Activated gamma-delta T cell treated with anti-CD3 and anti-CD28 coated beads, Interleukin-2, amount 50 U/mL, for 16 hours (primary cell): ENCODE measurements at places on chromosomes 6 and 20.

- no peak for DNase-seq
These were observed 122.7 kb downstream of the GFRAL start for GRCh38 chr6:55450005-55450404.

GRCh38 chr20:53448875-53449274, 144.8 kb downstream of the ZNF217 start:
- no peak for DNase-seq

- no peak for DNase-seq
These were observed 745 bp upstream of the AGPAT1 start for GRCh38 chr6:32176476-32177182.

DNA sequence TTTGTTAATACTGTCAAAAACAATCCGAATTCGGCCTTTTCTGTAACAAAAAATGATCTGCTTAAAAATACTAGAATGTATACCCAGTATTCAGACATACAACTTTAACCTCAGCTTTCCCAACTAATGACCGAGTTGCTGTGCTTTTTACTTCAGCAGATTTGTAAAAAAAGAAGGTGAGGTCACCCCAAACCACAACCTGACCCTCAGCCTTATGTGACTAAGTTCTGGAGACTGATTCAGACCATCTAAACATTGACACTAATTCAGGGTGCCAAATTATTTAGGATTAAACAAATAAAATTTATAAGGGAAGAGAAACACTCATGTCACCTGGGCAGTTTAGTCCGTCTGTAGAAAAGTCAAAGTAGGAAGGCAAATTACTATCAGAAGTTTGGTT, 7.7 kb downstream of the CCN6 start:
- no peak for DNase-seq

GRCh38 chr6:144140867-144141266, 9.4 kb upstream of the STX11 start:
- no peak for DNase-seq

DNA sequence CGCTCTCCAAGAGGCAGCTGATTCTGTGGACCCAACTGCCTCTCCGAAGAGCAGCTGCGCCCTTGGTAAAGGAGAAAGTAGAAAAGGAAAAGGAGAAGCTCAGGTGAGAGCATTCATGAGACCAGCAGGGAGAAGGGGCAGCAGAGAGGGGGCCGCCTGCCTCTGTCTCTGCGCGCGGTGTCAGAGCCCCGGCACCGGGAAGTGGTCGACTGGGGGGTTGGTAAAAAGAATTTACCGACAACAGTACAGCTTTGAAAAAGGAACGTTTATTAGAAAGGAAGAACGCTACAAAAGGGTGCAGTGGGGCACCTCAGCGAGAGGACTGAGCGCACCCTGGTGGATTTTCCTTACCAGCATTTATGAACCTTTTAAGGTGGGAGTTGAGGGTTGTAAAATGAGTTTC, 61.9 kb downstream of the GPR6 start:
- DNase-seq, result peak; percentile 14

DNA sequence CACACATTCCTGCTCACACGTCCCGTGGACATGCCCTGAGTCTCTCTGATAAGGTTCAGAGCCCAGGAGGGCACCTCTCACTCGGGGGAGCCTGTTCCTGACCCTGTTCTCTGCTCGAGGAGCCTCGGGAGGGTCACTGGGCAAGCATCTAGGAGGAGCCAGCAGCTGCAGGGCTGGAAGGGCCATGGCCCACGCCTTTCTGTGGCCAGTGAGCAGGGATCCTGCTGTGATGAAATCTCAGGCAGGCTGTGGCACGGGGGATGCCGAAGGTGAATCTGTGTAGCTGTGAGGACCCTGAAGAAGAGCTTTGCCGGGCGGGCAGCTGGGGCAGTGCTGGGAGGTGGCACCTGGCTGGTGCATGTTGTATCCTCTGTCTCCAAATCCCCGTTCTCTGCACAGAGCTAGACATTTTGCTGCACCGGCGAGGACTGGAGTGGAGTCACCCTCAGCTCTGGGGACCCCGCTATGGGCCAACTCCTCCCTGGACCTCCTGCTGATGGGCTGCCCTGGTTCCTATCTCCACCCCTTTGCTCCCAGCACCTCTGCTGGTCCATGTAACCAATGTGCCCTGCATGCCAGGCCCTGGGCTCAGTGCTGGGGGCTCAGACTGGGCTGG, 7.1 kb upstream of the NPBWR2 start:
- no peak for DNase-seq

DNA sequence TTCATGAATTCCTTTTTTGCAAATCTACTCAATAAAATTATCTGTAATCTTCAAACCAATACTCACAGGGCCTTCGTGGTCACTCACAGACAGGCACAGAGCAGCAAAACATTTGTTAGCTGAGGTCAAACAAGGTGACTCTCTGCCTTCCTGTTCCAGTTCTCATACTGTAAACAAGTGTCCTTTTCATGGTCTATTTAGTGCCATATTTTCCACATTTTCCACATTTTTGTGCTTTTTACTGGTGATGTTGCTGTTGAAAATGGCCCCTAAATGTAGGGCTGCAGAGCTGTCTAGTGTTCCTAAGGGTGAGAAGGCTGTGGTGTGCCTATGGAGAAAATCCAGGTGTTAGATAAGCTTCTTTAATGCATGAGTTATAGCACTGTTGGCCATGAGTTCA, 133.1 kb upstream of the COL21A1 start:
- DNase-seq, result no peak

DNA sequence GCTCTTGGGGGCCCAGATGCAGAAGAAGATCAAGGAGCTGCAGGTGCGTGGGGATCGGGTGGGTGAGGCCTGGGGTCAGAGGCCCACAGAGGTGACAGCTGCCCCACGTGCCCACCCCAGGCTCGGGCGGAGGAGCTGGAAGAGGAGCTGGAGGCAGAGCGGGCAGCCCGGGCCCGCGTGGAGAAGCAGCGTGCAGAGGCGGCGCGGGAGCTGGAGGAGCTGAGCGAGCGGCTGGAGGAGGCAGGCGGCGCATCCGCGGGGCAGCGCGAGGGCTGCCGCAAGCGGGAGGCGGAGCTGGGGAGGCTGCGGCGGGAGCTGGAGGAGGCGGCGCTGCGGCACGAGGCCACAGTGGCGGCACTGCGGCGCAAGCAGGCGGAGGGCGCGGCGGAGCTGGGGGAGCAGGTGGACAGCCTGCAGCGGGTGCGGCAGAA, 41.5 kb downstream of the MYH7B start:
- no peak for DNase-seq

GRCh38 chr6:1825277-1825676, 215.6 kb downstream of the FOXC1 start:
- no peak for DNase-seq

DNA sequence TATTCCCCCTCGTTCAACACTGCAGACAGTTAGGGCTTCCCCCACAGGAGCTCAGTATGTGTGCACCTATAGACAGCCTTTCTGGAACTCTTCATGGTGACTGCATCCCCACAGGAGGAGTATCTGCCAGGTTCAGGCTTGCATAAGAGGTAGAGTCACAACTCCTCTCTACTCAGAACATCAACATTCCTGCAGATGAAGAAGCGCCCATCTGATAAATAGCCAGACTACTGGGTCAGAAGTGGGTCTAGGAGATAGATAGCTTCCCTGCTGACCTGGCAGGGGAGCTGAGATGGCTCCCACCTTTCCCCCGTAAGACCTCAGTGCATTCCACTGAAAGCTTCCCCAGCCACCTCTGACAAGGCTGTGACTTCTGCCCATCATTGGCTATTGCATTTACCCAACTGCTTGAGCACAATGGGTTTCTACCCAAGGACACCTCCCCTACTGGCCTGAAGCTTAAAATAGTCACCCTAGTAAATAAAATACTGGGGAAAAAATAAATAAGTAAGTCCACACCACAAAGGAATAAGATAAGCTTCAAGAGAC, 125.1 kb downstream of the CDK19 start:
- DNase-seq, result no peak

GRCh38 chr6:44216677-44217331, at the start of gene MYMX:
Gene MYMX (plus strand): TSS chr6:44216926. CDS start chr6:44217472, 546 bp downstream.
- no peak for DNase-seq

- no peak for DNase-seq
These were observed 172.1 kb downstream of the PRL start for GRCh38 chr6:22124756-22125155.

DNA sequence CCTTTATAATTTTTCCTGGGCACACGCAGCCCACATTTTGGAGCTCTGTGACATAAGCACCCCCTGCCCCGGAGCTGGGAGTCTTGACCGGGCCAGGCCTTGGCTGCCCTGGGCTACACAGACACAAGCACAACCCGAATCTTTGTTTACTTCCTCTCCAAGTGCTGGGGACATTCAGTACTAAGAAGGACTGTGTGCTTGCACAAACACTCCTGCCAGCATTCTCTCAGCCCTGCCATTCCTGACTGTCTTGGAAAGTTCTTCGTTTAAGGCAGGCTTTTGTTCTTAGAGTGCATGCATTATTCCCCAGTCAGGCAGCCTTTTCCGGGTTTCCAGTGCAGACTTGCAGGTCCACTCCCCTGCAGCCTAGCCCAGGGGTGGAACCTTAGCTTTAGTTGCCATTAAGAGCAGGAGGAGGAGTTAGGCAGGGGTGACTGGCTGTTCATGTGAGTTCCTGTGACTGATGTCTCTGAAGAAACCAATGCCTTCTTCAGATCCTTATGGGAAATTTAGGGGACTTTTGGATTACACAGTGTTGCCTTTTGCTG, 28.6 kb downstream of the FOXO3 start:
- DNase-seq, result no peak

DNA sequence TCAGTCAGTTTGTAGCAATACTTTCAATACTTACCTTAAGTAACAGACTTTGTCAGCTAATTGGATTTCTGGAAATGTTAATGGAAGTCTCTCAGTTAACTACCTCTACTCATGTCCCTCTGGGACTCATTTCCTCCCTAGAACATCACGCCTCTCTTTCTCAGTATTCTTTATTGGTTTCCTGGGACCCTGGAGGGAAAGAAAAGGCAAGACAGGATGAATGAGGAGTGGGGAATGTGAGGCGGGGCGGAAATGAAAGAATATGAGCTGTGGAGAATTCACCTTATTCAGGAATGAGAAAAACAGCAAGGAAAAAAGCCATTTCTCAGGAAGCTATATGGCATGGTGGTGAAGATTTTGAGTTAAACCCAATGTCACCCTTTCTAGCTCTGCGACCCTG, 62.7 kb downstream of the ANKS1A start:
- DNase-seq, result no peak

- DNase-seq, result no peak
These were observed 109.7 kb upstream of the NAA20 start for GRCh38 chr20:19907326-19908056.

DNA sequence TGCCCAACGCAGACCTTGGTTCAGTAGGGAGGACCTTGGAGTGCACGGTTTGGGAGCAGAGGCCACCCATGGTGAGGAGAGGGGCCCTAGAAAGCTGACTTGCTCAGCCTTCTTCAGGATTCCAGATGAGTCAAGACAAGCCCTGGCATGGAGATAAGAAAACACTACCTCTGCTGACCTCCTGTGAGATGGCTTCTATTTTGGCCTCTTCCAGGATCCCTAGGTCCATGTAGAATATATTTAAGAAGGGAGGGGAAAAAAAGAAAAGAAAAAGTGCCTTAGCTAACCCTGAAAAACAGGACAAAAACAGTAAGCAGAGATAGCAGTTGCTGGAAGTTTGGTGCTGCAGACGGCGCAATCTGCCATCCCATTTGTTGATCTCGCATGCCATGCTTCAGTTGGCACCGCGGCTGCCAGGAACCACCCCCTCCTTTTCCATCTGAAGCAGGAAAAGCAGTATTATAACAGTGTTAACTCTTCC, 100.0 kb downstream of the ARMC2 start:
- DNase-seq, result no peak

DNA sequence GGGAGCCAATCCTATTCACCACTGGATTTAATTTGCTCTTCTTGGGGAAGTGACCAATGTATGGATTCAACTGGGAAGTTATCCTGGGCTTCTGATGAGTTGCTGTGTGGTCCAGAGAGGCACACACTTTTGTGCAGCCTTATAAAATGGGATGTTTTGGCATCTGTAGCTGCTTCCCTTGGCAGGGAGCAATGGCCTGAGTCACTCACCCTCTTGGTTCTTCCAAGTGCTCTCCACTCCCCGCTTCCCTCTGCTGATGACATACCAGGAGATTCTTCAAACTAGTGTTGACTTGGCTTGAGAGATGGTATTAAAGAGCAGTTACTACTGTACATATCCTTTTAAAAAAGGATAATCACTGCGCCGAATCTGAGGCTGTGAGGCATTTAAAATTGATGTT, 105.8 kb downstream of the JARID2 start:
- no peak for DNase-seq

GRCh38 chr20:59121714-59122565, 41.7 kb upstream of the ZNF831 start:
- DNase-seq, result no peak
